ENCODE measurements at places on chromosomes 7 and 10. TPM values are rescaled to one million over a fixed set of nuclear protein-coding genes. Genes with fewer than 3 reads are reported as not detected.

GRCh38 chr10:51020200-51020599 lies 54.1 kb upstream of the PRKG1 start:
- H3K27ac ChIP-seq, result no peak overlapping the region
- no peak for DNase-seq
- no peaks in the 10 kb centered on the region for H3K36me3 ChIP-seq
- H3K27me3 ChIP-seq, result no peaks in the 10 kb centered on the region
- H3K4me1 ChIP-seq, result no peaks in the 10 kb centered on the region

- no peak overlapping the region for H3K27ac ChIP-seq
- peak; percentile 27 for DNase-seq
- H3K36me3 ChIP-seq, result no peaks in the 10 kb centered on the region
These were observed 182.9 kb upstream of the SHH start for GRCh38 chr7:155995183-155995612.

DNA sequence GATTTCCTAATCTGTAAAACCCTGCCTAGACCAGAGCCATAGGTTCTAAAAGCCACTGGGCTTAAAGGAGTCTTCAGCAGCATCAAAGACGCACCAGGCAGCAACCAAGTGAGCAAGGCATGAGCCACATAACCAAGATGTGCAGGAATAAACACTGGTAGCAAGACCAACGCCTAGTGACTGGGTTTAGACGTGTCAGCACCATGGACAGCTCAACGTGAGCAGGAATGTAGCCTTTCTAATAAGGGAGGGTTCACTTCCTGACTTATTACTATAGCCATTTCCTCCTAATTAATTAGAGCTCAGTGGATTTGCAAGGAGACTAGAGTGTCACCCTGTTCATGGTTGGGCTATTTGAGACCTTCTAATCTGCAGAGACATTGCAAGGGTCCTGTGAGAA lies 223.7 kb downstream of the LHFPL3 start:
- H3K27ac ChIP-seq, result no peak overlapping the region
- no peaks in the 10 kb centered on the region for H3K27me3 ChIP-seq

DNA sequence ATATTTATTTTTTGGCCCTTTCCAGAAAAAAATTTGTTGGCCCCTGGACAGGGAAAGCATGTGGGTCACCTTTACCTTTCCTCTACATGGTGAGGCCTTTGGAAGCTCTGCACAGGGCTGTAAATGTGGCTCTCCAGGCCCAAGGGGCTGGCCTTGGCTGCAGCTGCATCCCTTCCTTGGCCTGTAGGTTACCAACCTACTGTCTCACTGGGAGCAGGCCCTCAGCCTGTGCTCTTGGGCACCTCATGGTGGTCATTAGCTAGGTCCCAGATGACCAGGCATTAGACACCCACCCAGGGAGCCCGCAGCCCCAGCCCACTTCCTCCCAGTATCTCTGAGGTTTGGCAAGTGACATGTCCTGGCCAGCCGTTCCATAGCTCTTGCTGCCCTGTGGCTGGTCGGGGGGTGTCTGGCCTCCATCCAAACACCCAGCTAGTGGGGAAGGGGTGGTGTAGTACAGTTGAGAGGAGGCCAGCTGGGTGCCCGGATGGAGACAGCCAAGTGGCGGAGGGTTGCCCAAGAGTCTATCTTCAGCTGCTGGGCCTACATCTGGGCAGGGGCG lies 7.1 kb upstream of the CPA5 start:
- H3K4me3 ChIP-seq, result no peak overlapping the region
- no peaks in the 10 kb centered on the region for H3K36me3 ChIP-seq
- H3K27me3 ChIP-seq, result no peaks in the 10 kb centered on the region
- no peak for DNase-seq
- H3K27ac ChIP-seq, result no peak overlapping the region

GRCh38 chr10:116879817-116880216 lies 30.5 kb downstream of the ENO4 start:
- H3K27me3 ChIP-seq, result no peaks in the 10 kb centered on the region
- H3K4me3 ChIP-seq, result no peak overlapping the region
- no peak for DNase-seq

- no peak for DNase-seq
- H3K36me3 ChIP-seq, result no peaks in the 10 kb centered on the region
- H3K27ac ChIP-seq, result no peak overlapping the region
- H3K27me3 ChIP-seq, result no peaks in the 10 kb centered on the region
- no peaks in the 10 kb centered on the region for H3K4me1 ChIP-seq
- H3K4me3 ChIP-seq, result no peak overlapping the region
These were observed 31.4 kb upstream of the ARHGAP22 start for GRCh38 chr10:48636231-48636630.

GRCh38 chr10:128570319-128570995 lies 444.2 kb upstream of the MKI67 start:
- DNase-seq, result no peak
- no peaks in the 10 kb centered on the region for H3K36me3 ChIP-seq
- H3K4me1 ChIP-seq, result no peaks in the 10 kb centered on the region
- H3K27ac ChIP-seq, result no peak overlapping the region
- no peak overlapping the region for H3K4me3 ChIP-seq

- no peaks in the 10 kb centered on the region for H3K4me1 ChIP-seq
- no peak overlapping the region for H3K4me3 ChIP-seq
- H3K27me3 ChIP-seq, result no peaks in the 10 kb centered on the region
These were observed 187.8 kb downstream of the PPP1R17 start for GRCh38 chr7:31874631-31875386.

GRCh38 chr10:97138846-97139245 lies 46.9 kb downstream of the SLIT1 start:
- no peak for DNase-seq
- no peak overlapping the region for H3K27ac ChIP-seq
- no peaks in the 10 kb centered on the region for H3K4me1 ChIP-seq
- H3K27me3 ChIP-seq, result no peaks in the 10 kb centered on the region
- H3K36me3 ChIP-seq, result peaks cover 57% of the 10 kb centered on the region

DNA sequence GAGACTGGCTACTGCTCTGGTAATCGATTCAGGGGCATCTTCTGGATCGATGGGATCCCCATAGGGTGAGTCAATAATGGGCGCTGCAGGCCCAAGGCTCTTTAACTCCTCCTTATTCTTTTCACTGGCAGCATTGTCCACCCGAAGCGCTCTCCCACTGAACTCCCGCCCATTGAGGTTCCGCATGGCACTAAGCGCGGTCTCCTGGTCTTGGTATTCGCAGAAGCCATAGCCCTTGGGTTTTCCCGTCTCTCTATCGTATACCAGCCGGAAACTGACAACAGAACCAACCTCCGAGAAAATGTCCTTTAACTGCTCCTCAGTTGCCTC lies 285 bp downstream of the CSTF2T start:
- H3K36me3 ChIP-seq, result peaks cover 3% of the 10 kb centered on the region
- H3K27me3 ChIP-seq, result no peaks in the 10 kb centered on the region
- peak overlapping the region; percentile 89 for H3K27ac ChIP-seq
- H3K4me1 ChIP-seq, result peaks cover 21% of the 10 kb centered on the region
- DNase-seq, result no peak

GRCh38 chr10:104028146-104028545 lies 57.5 kb downstream of the COL17A1 start:
- peak overlapping the region; percentile 15 for H3K27ac ChIP-seq
- DNase-seq, result no peak
- no peak overlapping the region for H3K4me3 ChIP-seq
- H3K27me3 ChIP-seq, result no peaks in the 10 kb centered on the region
- no peaks in the 10 kb centered on the region for H3K4me1 ChIP-seq

- DNase-seq, result no peak
- H3K4me1 ChIP-seq, result no peaks in the 10 kb centered on the region
- H3K4me3 ChIP-seq, result no peak overlapping the region
- no peaks in the 10 kb centered on the region for H3K27me3 ChIP-seq
These were observed 38.2 kb downstream of the PPP1R3A start for GRCh38 chr7:113880559-113880958.

DNA sequence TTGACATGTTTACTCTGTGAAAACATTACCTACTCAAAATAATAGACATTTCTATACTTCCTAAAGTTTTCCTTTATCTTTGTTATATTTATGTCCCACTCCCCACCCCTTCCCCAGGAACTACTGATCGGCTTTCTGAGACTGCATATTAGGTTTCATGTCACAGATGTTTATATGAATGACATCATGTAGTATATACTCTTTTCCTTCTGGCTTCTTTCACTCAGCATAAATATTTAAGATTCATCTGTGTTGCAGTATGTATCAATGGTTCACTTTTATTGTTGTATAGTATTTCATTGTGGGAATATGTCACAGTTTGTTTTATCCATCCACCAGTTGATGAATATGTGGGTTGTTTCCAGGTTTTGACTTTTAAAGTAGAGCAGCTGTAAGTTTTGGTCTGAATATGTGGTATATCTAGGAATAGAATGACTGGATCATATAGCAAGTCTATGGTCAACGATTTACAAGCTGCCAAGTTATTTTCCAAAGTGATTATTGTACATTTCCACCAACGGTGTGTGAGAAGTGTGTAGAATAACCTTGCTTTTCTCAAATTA lies 73.8 kb upstream of the CAV2 start:
- H3K27me3 ChIP-seq, result no peaks in the 10 kb centered on the region
- no peak overlapping the region for H3K27ac ChIP-seq
- H3K4me1 ChIP-seq, result no peaks in the 10 kb centered on the region
- DNase-seq, result no peak

- H3K27ac ChIP-seq, result no peak overlapping the region
- H3K4me3 ChIP-seq, result no peak overlapping the region
- no peak for DNase-seq
- peaks cover 3% of the 10 kb centered on the region for H3K27me3 ChIP-seq
These were observed 21.0 kb upstream of the HILPDA start for GRCh38 chr7:128434413-128435326.

DNA sequence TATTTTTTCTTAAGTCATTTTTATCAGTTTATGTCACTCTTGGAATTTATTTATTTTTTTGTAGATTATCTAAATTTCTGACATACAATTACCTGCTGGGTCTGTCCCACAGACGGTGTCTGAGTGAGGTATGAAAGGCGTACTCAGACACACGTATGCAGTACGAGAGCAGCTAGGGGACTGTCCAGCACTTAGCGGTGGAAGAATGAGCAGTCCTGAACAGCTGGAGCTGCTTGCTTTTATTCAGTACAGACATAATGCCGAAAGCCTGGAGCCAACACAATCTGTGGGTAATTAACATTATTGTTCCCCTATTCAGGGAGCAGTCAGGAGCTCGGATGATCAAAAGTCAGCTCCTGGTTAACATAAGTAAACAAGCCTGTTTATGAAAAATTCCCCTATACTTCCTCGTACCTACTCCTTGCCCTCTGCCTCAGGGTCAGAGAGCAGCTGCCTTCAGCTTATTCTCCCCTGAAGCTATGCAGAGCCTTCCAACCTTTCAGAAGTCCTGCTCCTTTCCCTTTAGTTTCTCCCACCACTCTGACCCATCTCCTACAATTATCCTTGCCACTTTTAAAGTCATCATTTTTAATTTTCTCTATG lies 488.0 kb upstream of the POM121L12 start:
- H3K4me1 ChIP-seq, result no peaks in the 10 kb centered on the region
- no peak overlapping the region for H3K27ac ChIP-seq
- no peaks in the 10 kb centered on the region for H3K36me3 ChIP-seq
- DNase-seq, result no peak

DNA sequence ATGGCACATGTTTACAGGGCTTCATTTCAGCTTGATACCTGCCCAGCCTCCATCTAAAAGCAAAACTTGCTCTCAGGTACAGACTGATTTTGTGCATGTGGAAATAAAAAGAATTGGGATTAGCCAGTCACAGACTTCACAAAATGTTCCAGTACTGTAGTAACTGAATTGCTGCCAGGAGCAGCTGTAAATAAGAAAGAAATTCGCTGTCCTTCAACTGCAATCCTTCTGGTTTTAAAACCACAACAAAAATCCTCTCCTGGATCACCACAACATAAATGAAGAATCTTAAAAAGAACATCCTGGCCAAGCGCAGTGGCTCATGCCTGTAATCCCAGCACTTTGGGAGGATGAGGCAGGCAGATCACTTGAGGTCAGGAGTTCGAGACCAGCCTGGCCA lies 3.9 kb upstream of the MIOS start:
- no peaks in the 10 kb centered on the region for H3K36me3 ChIP-seq
- H3K4me1 ChIP-seq, result peaks cover 5% of the 10 kb centered on the region
- DNase-seq, result no peak

- no peak overlapping the region for H3K4me3 ChIP-seq
- no peak overlapping the region for H3K27ac ChIP-seq
- no peaks in the 10 kb centered on the region for H3K36me3 ChIP-seq
- DNase-seq, result no peak
- no peaks in the 10 kb centered on the region for H3K4me1 ChIP-seq
These were observed 322.3 kb downstream of the WDR37 start for GRCh38 chr10:1378473-1378872.

GRCh38 chr10:70774810-70775678 lies 10.1 kb downstream of the TBATA start:
- no peaks in the 10 kb centered on the region for H3K4me1 ChIP-seq
- no peak overlapping the region for H3K4me3 ChIP-seq
- no peaks in the 10 kb centered on the region for H3K27me3 ChIP-seq
- H3K36me3 ChIP-seq, result no peaks in the 10 kb centered on the region

GRCh38 chr10:29681676-29682448 lies 47.1 kb upstream of the SVIL start:
- H3K4me1 ChIP-seq, result peaks cover 9% of the 10 kb centered on the region
- DNase-seq, result peak; percentile 52
- H3K36me3 ChIP-seq, result no peaks in the 10 kb centered on the region
- no peak overlapping the region for H3K4me3 ChIP-seq
- no peaks in the 10 kb centered on the region for H3K27me3 ChIP-seq

- H3K27ac ChIP-seq, result no peak overlapping the region
- no peaks in the 10 kb centered on the region for H3K27me3 ChIP-seq
- no peak overlapping the region for H3K4me3 ChIP-seq
- H3K4me1 ChIP-seq, result no peaks in the 10 kb centered on the region
These were observed 342.0 kb upstream of the ANKRD30A start for GRCh38 chr10:36783400-36783799.

- H3K4me1 ChIP-seq, result no peaks in the 10 kb centered on the region
- H3K4me3 ChIP-seq, result no peak overlapping the region
- peak; percentile 29 for DNase-seq
- no peaks in the 10 kb centered on the region for H3K36me3 ChIP-seq
These were observed 350.6 kb downstream of the TFEC start for GRCh38 chr7:115679976-115680375.

FGF8 gene
- not detected for polyA plus RNA-seq

AKR1D1 gene
- polyA plus RNA-seq, result 0.05 TPM

PON1 gene
- polyA plus RNA-seq, result 6.9 TPM

IGF2BP3 gene
- 3.4 TPM for polyA plus RNA-seq

CFAP43 gene
- 2.7 TPM for polyA plus RNA-seq

ZYX gene
- polyA plus RNA-seq, result 113 TPM

GNG11 gene
- polyA plus RNA-seq, result 28.6 TPM

CYP3A4 gene
- polyA plus RNA-seq, result 11.1 TPM

RSPH10B2 gene
- 0.25 TPM for polyA plus RNA-seq

CDH23 gene
- 9.1 TPM for polyA plus RNA-seq

SLC39A12 gene
- 0.23 TPM for polyA plus RNA-seq

Data from thymus (tissue), 14 donors.